RPMI7951 (cell line): ENCODE measurements at places on chromosomes 4 and X. TPM values are rescaled to one million over a fixed set of nuclear protein-coding genes. Genes with fewer than 3 reads are reported as not detected.
A peak's percentile ranks its signal among the peaks of the same experiment; 100 is the strongest.

GRCh38 chr4:15776871-15777648 is 1.1 kb upstream of the CD38 start:
- no peak for DNase-seq

- no peak for DNase-seq
Observed at GRCh38 chr4:8871417-8872401, at the start of gene HMX1. HMX1 (minus strand) TSS chr4:8871839; CDS start chr4:8871614, 225 bp downstream.

DNA sequence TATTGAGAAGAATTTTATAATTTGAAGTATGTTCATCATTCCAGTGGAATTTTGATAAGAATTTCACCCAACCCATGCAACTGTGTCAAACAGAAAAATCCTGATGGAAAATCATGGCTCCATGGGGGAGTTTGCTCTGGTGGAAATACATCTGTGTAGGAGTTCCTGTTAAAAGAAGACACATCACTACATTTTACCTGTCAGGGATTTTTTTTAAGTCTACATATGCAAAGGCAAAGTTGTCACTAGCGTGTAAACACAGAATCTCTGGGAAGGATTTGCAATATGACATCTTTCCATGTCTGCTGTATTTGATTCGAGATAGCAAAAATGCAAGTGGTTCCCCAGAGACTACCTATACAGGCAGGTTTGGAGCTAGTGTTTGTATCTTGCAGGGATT is 581.0 kb downstream of the KCNIP4 start:
- DNase-seq: no peak

Gene GASK1B
- 0.98 and 1.2 TPM in 2 replicates for total RNA-seq

Gene UCP1
- not detected in 2 replicates for total RNA-seq

Gene SSX2B
- total RNA-seq: 2.5 and 3.7 TPM in 2 replicates

- DNase-seq: no peak
Observed at GRCh38 chr4:42390622-42391354, 6.5 kb upstream of the SHISA3 start.

DNA sequence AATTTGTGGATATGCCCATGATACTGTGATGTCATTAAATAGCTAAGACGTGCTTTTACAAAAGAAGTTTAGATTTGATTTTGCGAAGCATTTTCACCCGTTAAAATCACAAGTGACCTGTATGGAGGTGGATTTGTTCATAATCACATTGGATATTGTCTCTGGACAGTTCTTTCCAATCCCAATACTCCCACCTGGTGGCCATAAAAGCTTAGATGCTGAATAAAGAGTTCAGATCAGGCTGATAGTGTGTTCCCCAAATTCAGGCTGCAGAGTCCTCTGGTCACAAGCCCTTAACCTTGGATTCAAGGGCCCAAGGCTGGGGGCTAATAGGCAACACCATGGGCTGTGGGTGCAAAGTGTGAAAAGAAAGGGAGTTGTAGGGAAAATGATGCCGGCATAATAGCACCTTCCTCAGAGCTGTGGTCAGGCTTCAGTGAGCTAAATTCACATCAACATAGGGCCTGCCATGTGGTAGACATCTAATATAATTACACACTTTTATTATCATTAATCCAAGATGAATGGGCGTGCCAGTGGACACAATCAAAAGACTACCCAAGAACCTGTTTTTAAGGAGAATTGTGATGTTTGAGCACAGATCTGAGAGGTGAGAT is 28.1 kb downstream of the SMIM43 start:
- DNase-seq: peak; percentile 62

- DNase-seq: peak; percentile 7
Observed at GRCh38 chrX:7514871-7515599, 327.9 kb upstream of the VCX start.

GRCh38 chr4:183443655-183444213 is 702 bp upstream of the CDKN2AIP start:
- DNase-seq: no peak

DNA sequence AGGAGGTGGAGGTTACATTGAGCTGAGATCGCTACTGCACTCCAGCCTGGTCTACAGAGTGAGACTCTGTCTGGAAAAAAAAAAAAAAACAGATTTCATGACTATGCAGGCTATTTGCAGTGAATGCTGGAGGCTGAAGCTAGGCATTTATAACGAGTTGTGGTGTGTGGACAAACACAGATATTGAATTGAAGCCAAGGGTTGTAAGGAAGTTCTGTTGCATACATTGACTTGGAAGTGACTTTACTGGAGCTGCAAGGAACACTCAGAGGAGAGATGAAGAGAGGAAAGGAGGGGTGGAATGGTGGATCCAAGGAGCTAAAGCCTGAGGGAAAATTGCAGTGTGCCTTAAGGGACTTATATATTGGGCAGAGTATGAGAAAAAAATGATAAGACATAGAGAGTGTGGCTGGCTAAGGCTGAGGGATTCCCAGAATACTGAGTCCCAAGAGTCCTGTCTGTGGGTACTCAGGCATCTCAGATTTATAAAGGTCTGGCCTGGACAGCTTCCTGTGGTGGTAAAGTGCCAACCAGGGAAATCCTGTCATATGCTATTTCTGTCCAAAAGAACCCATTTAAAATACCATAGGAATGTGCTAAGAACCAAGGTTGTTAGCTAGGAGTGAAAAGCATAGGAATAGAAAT is 87.8 kb upstream of the GUCY1A1 start:
- peak; percentile 84 for DNase-seq

- DNase-seq: peak; percentile 57
Observed at GRCh38 chrX:48896611-48897011, 957 bp downstream of the TIMM17B start.

Gene MSX1
- total RNA-seq: 6.4 and 7.6 TPM in 2 replicates

Gene MAGEA12
- 91.4 and 93.6 TPM in 2 replicates for total RNA-seq

DNA sequence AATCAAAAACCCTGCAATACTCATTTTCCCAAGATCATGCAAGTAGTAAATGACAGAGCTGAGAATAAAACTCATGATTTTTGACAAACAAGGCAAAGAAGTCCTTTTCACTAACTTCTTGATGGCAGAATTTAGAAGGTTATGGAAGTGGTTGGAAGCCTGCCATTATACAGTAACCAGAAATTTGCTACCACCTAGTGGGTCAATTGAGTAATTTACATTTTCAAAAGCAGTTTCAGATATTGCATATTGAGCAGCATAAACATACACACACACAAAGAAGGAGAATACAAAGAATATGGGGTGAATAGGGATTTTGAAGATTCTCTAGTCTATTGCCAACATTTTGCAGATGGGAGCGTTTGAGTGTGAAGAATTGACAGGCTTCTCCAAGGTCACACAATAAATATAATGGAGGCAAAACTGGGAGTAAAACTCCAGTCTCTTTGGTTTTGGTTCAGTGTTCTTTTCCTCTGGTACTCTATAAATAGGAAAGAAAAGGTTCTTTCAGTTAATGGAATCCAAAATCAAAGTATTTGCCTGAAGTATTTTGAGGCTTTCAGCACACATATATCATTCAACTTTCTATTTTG is 70.2 kb downstream of the GC start:
- peak; percentile 29 for DNase-seq

- DNase-seq: no peak
Observed at GRCh38 chr4:38347251-38347650, 316.7 kb upstream of the KLF3 start.

GRCh38 chrX:136725441-136726104 is 55.2 kb downstream of the ARHGEF6 start:
- peak; percentile 35 for DNase-seq

GRCh38 chr4:2866891-2867290 is 23.2 kb downstream of the ADD1 start:
- DNase-seq: peak; percentile 8

Gene PPARGC1A
- 0.20 and 0.24 TPM in 2 replicates for total RNA-seq

Gene SMIM20
- total RNA-seq: 45.7 and 49.3 TPM in 2 replicates

GRCh38 chr4:72846280-72847111 is 223.0 kb downstream of the COX18 start:
- peak; percentile 51 for DNase-seq

Gene CLDN24
- not detected in 2 replicates for total RNA-seq

DNA sequence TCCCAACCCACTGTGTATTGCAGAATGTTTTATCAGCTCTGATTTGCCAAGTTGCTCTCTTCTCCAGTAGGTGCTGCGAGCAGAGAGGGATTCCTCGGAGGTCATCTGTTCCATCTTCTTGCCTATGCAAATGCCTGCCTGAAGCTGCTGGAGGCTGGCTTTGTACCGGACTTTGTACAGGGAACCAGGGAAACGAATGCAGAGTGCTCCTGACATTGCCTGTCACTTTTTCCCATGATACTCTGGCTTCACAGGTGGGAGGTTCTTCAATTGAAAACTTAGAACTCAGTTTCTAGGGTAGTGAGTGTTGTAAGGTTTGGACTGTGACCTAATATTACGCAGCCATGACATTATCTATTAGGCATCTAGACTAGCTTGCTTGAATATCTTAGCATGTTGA is 24.9 kb downstream of the AR start:
- no peak for DNase-seq

- no peak for DNase-seq
Observed at GRCh38 chr4:174517502-174518445, 4.5 kb downstream of the HPGD start.
